ENCODE measurements at places on chromosomes 13 and 19. TPM values are rescaled to one million over a fixed set of nuclear protein-coding genes. Genes with fewer than 3 reads are reported as not detected.
A peak's percentile ranks its signal among the peaks of the same experiment; 100 is the strongest.

DNA sequence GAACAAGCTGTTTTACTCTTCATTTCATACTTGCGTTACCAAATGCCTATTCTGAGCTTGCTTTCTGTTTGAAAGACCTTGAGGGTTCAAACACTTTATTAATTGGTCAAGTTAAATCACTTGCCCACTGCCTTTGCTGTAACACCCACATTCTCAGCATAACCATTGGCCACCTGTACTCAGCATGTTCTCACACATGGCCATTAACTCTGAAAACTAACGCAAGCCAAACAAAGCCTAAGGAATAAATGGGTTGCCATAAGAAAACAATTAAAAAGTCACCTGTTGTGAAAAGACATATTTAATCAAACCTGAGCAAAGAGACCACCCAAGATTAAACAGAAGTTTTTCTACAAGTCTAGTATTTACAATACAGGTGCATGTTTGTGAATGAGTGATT is 517.2 kb upstream of the SPRY2 start:
- H3K4me1 ChIP-seq: no peaks in the 10 kb centered on the region
- H3K27ac ChIP-seq: no peak overlapping the region
- no peak overlapping the region for H3K4me3 ChIP-seq
- DNase-seq: no peak

DNA sequence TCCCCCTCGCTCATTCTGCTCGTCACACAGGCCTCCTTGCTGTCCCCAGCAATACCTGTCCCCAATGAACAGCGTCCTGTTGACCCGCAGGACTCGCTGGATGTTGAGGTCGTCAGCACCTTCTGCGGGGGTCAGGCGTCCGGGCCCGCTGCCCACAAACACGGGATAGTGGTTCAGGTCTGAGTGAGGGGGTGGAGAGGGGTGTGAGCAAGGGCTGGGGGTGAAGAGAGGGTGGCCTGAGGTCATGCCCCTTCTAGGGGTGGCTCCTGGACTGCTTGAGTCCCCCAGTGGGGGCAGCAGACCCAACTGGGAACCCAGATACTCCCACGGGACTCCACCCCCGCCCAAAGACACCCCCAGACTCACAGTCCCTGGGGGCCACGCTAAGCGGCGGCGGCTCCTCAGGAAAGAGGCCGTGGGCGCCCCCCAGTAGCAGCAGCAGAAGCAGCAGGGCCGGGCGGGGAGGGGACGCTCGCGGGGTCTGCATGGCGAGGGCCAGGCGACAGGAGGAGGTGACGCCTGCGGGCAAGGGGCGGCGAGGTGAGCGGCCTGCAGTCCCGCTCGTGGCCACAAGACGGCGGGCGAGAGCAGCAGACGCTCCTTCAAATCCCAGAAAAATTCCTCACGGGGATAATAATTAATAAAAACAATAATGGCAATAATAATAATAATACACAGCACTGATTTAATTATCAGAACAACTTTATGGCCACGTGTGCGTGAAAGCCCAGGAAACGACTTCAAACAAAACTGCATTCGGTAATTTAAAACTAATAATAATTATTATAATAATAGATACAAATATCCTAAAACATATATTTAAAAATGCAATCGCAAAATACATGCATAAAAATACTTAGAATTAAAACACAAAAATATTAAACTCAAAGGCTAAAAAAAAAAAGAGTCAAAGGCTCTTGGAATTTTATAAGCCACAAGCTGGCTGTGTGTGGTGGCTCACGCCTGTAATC is 1.2 kb downstream of the SEMA6B start:
- H3K36me3 ChIP-seq: peaks cover 33% of the 10 kb centered on the region
- peaks cover 58% of the 10 kb centered on the region for H3K4me1 ChIP-seq
- DNase-seq: peak; percentile 90
- H3K4me3 ChIP-seq: no peak overlapping the region
- H3K27ac ChIP-seq: no peak overlapping the region
- H3K27me3 ChIP-seq: no peaks in the 10 kb centered on the region

DNA sequence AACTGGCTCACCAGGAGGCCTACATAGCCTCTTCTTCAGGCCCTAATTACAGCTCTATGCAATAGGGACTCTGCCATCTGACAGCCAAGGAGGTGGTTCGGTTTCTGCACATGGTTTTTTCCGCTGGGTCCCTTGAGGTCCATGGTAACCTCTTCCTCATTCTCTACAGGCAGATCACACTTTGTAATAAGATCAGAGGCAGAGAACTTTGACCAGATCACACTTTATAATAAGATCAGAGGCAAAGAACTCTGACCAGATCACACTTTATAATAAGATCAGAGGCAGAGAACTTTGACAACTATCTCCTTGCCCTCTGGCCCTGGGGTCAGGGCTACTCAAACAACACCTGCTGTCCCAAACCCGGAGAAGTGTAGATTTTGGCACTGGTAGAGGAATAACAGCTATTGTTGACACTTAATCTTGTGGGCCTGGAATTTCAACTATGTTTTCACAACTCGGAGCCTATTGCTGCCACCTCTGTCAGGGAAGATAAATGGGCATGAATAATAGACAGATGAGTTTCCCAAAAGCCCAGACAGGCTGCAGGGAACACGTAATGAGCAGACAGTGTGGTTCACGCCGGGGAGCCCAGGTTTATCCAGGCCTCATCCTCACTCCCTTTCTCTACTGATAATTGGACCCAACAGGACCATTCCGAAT is 246.1 kb downstream of the UQCRFS1 start:
- H3K27ac ChIP-seq: no peak overlapping the region
- H3K27me3 ChIP-seq: no peaks in the 10 kb centered on the region
- no peak for DNase-seq
- no peaks in the 10 kb centered on the region for H3K4me1 ChIP-seq
- no peaks in the 10 kb centered on the region for H3K36me3 ChIP-seq
- no peak overlapping the region for H3K4me3 ChIP-seq

GRCh38 chr13:30830638-30830965 is 75.5 kb upstream of the MEDAG start:
- no peaks in the 10 kb centered on the region for H3K36me3 ChIP-seq
- DNase-seq: no peak
- H3K4me1 ChIP-seq: no peaks in the 10 kb centered on the region
- H3K4me3 ChIP-seq: no peak overlapping the region
- H3K27me3 ChIP-seq: peaks cover 11% of the 10 kb centered on the region

Gene PLIN4
- 1.2 TPM for total RNA-seq

DNA sequence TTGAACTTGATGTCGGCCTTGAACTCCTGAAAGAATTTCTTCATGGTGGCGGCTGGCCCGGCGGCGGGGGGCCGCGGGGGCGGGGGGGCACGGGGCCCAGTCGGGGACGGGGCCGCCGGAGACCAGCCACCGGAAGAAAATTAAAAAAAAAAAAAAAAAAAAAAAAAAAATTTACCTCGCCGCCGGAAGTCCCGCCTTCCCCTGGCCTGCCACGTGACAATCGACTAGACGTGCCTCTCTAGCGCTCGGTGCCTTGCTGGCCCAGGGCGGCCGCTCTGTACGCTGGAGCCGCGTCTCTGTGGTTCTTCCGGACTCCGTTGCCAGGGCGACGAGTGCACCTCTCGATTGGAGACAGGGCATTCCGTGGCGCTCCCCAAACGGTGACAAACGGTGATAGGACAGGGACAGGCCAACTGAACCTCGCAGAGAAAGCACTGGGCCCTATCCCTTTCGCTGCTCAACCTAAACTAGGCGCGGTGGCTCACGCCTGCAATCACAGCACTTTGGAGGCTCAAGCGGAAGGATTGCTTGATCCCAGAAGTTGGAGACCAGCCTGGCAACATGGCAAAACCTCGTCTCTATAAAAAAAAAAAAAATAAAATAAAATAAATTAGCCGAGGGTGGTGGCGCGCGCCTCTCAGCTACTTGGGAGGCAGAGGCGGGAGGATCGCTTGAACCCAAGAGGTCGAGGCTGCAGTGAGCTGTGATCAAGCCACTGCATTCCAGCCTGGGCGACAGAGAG is at the start of gene UBXN6:
TSS of gene UBXN6 (minus strand) at position 141 of the 742 bp plus-strand sequence. CDS start at position 44, 97 bp downstream.
- H3K4me3 ChIP-seq: peak within 1 kb of the TSS; percentile 62
- peaks cover 21% of the 10 kb centered on the region for H3K36me3 ChIP-seq
- H3K4me1 ChIP-seq: peaks cover 7% of the 10 kb centered on the region

Gene ZNF878
- 0.50 TPM for total RNA-seq

GRCh38 chr13:59346999-59347723 is 816.6 kb downstream of the DIAPH3 start:
- H3K4me3 ChIP-seq: no peak overlapping the region
- DNase-seq: peak; percentile 54
- no peaks in the 10 kb centered on the region for H3K4me1 ChIP-seq
- H3K27me3 ChIP-seq: no peaks in the 10 kb centered on the region
- H3K36me3 ChIP-seq: no peaks in the 10 kb centered on the region

Gene CEACAM4
- 2.7 TPM for total RNA-seq

DNA sequence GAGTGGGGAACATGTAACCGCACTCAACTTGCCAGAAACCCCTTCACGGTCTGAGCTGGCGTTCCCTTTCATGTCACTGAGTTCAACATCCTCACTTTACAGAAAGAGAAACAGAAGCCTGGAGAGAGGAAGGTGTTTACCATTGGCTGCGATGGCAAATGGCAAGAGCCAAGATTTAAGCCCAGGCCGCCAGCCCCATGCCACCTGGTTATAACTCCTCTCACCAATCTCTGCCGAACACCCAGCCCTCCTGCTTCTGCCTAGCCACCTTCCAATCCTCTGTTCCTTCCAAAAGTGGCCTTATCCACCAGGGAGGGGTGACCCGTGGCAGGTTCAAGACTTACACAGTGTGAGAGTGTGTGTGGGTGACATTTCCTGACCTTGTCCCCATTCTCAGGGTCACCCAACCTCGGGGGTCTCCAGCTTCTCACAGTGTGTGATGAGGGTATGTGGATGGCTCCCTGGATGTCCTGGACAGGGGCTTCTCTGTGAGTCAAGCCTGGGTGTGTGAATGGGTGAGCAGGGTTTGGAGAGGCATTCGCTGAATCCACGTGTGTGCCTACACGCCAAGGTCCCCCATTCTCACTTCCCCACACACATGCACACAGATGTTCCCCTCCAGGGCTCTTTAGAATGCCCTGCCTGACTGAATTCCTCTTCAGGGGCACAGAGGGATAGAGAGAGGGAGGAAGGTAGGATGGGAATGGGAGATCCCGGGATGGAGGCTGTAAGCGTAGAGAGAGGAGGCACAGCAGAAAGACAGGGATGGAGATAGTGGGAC is 1.2 kb downstream of the CADM4 start:
- H3K4me1 ChIP-seq: peaks cover 7% of the 10 kb centered on the region
- no peak overlapping the region for H3K4me3 ChIP-seq
- H3K27ac ChIP-seq: no peak overlapping the region
- H3K27me3 ChIP-seq: peaks cover 66% of the 10 kb centered on the region
- DNase-seq: no peak

Gene SIGLEC10
- total RNA-seq: 5.2 TPM

- no peak overlapping the region for H3K4me3 ChIP-seq
- no peak overlapping the region for H3K27ac ChIP-seq
- no peak for DNase-seq
- H3K27me3 ChIP-seq: no peaks in the 10 kb centered on the region
- H3K4me1 ChIP-seq: no peaks in the 10 kb centered on the region
Observed at GRCh38 chr19:56126983-56127780, 6.1 kb upstream of the ZNF787 start.

- H3K27ac ChIP-seq: peak overlapping the region; percentile 75
- no peaks in the 10 kb centered on the region for H3K27me3 ChIP-seq
- no peak for DNase-seq
- peak overlapping the region; percentile 27 for H3K4me3 ChIP-seq
- peaks cover under 1% of the 10 kb centered on the region for H3K36me3 ChIP-seq
- H3K4me1 ChIP-seq: peaks cover 88% of the 10 kb centered on the region
Observed at GRCh38 chr19:19459707-19460251, 54.3 kb downstream of the GATAD2A start.

- peaks cover 98% of the 10 kb centered on the region for H3K36me3 ChIP-seq
- peaks cover 31% of the 10 kb centered on the region for H3K4me1 ChIP-seq
- no peak overlapping the region for H3K27ac ChIP-seq
- no peak for DNase-seq
- no peak overlapping the region for H3K4me3 ChIP-seq
Observed at GRCh38 chr19:14402332-14403144, 16.6 kb downstream of the DDX39A start.

- H3K27me3 ChIP-seq: no peaks in the 10 kb centered on the region
- DNase-seq: no peak
- H3K36me3 ChIP-seq: peaks cover 5% of the 10 kb centered on the region
Observed at GRCh38 chr13:98549728-98550317, 27.1 kb downstream of the STK24 start.

GRCh38 chr13:43584751-43585150 is 202.0 kb downstream of the ENOX1 start:
- no peaks in the 10 kb centered on the region for H3K36me3 ChIP-seq
- no peak for DNase-seq
- H3K27ac ChIP-seq: no peak overlapping the region

- H3K27me3 ChIP-seq: no peaks in the 10 kb centered on the region
- DNase-seq: no peak
- no peaks in the 10 kb centered on the region for H3K4me1 ChIP-seq
- H3K4me3 ChIP-seq: no peak overlapping the region
- no peaks in the 10 kb centered on the region for H3K36me3 ChIP-seq
Observed at GRCh38 chr19:47826800-47827199, 5.1 kb downstream of the CRX start.

Gene ZNF749
- 10.3 TPM for total RNA-seq

Gene APLP1
- 8.6 TPM for total RNA-seq

Gene TEAD2
- 36.3 TPM for total RNA-seq

DNA sequence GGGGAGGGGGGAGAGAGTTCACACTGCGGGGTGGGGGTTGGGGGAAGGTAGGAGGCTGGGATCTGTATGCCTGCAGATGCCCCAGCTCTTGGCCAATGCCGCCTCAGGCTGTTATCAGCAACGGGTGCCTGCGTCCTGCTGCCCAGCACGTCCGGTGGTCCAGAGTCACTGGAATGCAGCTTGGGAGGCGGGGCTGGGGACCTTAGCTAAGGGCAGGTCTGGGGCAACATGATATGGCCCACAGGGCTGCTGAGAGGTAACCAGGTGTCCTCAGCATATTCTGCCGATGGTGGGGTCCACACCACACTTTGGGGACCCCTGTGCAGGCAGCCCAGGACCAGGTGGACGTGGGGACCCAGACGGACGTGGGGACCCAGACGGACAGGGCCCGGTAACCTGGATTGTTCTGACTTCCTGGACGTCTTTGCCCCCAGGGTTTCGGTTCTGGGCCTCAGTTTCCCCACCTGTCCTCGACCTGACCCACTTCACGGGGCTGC is 668 bp upstream of the ARHGAP45 start:
- peaks cover 8% of the 10 kb centered on the region for H3K36me3 ChIP-seq
- peak; percentile 85 for DNase-seq
- peaks cover 70% of the 10 kb centered on the region for H3K4me1 ChIP-seq
- H3K27ac ChIP-seq: peak overlapping the region; percentile 92
- peaks cover 10% of the 10 kb centered on the region for H3K27me3 ChIP-seq

GRCh38 chr19:35437406-35437951 is 10.6 kb upstream of the FFAR2 start:
- H3K27ac ChIP-seq: peak overlapping the region; percentile 90
- no peaks in the 10 kb centered on the region for H3K36me3 ChIP-seq
- no peaks in the 10 kb centered on the region for H3K27me3 ChIP-seq
- H3K4me3 ChIP-seq: no peak overlapping the region
- H3K4me1 ChIP-seq: peaks cover 11% of the 10 kb centered on the region
